Muscle of arm (tissue), 14 donors: ENCODE measurements at places on chromosomes 7 and 10. TPM values are rescaled to one million over a fixed set of nuclear protein-coding genes. Genes with fewer than 3 reads are reported as not detected.

DNA sequence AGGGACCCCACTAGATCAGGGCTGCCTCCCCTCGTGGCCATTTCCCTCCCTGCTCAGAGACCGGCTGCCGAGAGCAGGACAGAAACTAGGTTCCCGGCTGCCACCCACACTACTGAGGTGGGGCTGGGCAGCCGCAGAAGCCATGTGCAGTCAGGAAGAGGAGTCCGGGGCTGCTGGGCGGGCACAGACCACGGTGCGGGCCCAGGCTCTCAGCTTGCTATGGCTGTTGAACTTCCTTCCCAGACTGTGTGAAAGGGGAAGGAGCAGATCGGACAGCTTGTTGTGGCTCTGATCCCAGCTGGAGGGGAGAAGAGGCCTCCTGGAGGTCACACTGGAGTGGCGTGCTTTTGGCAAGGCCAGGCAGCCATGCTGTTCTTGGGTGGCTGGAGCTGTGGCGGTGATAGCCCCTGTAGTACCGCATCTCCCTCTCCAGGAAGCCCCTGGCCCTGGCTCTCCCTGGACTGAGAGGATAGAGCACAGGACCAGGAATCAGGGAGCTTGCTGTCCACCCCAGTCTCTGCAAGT, 56.8 kb downstream of the HK1 start:
- DNase-seq, result no peak

DNA sequence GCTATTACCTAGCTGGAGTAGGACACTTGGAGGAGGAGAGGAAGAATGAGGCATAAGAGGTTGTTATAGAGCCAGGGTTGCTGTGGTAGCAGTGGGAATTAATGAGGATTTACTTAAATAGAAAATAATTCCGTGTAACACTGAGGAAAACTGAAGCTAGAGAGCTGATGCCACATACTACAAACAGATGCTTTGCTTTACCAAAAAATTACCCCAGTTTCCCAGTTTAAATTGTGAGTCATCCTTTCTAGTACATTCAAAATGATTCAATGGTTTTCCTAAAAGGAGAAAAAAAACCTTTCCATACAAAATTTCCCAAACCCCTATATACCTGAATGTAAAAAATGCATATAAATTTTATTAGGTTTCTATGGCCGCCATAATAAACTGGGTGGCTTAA, 58.3 kb downstream of the ZNF518A start:
- no peak for DNase-seq

GRCh38 chr7:94904982-94905381, 2.4 kb upstream of the PPP1R9A start:
- no peak for DNase-seq

GRCh38 chr10:97278491-97278989, 13.9 kb downstream of the ARHGAP19 start:
- DNase-seq, result peak; percentile 80

ANKRD61 gene
- 0.76 TPM for polyA plus RNA-seq

UNC5B gene
- polyA plus RNA-seq, result 8.7 TPM
